ENCODE measurements at places on chromosomes 12 and 14.

DNA sequence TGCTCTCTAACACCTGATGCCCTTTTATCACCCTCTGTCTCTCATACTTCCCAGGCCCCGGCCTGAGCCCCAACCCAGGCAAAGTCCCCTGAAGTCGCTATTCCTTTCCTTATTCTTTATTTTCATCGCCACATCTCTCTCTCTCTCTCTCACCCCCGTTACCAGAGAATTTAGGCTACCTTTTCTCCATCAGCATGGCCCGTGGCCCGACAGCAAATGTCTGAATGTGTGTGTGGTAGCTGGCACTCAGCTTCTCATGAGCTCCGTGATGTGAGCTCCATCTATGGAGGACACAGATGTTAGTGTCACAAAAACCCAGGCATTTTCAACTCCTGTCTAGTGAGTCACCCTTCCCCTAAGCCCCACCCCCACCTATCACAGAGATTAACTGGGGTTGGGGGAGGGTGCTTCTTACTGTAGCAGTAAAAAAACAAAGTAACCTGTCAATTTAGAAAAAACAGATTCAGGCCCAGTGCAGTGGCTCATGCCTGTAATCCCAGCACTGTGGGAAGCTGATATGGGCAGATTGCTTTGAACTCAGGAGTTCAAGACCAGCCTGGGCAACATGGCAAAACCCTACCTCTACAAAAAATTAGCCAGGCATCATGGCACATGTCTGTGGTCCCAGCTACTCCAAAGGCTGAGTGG, 53.8 kb downstream of the VCPKMT start:
- peak; percentile 85 for DNase-seq

- no peak for DNase-seq
Observed at GRCh38 chr14:58607131-58607951, 30.4 kb upstream of the DACT1 start.

DNA sequence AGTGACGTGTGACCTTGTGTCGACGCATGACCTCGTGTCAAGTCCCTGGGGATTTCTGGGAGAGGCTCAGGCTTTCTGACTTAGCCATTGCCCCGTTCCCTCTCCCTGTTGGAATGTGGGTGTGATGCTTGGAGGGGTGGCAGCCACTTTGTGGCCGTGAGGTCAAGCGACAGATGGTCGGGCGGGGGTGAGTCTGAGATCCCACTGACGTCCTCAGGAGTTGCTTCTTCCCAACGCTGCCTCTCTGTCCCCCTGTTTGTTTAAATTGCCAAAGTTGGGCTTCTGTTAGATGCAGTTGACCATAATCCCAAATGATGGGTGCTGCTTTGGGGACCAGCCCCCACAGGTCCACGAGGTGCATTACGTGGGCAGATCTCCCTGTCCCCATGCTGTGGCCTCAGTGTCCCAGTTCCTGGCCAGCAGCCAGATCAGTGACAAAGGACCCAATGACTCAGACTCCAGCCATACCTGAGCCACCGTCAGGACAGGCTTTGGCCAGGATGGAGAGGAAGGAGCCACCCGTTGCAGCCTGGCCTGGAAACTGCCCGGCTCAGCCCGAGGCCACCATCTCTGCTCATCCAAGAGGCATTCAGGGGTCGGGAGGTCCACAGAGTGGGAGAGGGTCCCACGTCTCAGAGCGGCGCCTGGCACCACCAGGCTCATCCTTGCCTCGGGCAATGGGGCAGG, 34.4 kb upstream of the GALNT9 start:
- DNase-seq = no peak

- no peak for DNase-seq
Observed at GRCh38 chr12:42267413-42268190, 29.6 kb upstream of the YAF2 start.

GRCh38 chr14:36212577-36212976, 36.1 kb upstream of the PTCSC3 start:
- no peak for DNase-seq

GRCh38 chr12:12399776-12400305, 43.0 kb downstream of the BORCS5 start:
- peak; percentile 43 for DNase-seq

DNA sequence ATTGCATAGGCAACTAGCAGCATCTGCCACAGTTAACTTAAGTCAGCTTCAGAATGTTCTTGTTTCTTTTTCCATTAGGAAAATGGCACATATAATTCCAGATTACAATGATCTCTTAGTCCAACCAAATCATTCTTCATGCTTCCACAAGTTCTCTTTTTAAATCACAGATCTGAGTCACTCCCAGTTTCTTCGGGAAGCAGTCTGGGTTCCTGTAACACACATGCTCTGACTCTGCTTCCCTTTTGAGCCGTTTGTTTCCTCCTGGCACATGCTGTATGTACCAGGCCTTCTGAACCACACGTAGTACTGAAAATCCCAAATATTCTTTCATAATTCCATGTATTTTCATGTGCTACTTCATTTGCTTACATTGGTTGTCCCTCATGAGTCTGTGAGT, 388.8 kb upstream of the PDE3A start:
- DNase-seq = no peak

- DNase-seq = no peak
Observed at GRCh38 chr14:51382506-51382905, 142.5 kb downstream of the TMX1 start.

- DNase-seq = no peak
Observed at GRCh38 chr12:113844495-113845210, 121.5 kb downstream of the RBM19 start.

DNA sequence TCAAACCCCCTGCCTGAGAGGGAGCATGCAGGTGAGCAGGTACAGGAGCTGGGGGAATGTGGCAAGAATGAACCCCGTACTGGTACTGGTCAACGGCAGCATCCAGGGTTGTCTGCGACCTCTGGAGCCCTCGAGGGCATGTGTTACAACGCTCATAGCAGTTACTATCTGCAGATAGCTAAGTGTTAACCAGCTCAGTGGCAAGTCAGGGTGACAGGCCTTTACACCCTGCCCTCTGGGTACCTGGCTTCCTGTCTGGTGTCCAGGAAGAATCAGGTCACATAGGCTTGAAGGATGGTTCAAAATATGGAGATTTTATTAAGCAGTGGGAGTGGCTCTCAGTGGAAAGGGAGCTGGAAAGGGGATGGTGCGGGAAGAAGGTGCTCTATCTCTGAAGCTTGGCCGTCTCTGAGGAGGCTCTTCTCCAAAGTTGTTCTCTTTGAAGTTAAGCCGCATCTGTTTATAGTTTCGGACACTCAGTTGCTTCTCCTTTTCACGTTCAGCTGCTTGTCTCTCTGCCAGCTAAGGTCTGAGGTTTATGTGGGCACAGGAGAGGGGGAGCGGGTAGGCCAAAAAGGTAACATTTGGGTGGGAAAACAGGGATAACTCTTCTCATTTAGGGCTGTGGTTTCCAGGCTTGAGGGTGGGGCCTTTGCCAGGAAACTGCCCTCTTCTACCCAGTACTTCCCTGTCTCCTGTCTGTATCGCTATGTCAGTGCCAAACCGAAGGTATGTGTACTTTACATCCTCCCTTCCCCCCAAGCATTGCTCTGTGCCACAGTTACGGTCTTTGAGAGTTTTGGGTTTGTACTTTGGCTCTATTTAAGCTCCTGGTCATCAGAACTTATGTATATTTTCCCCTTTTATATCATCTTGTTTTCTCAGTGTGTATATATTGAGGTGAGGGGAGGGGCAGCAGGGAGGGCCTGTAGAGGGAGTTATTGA, 305.8 kb downstream of the RGS6 start:
- DNase-seq = no peak

DNA sequence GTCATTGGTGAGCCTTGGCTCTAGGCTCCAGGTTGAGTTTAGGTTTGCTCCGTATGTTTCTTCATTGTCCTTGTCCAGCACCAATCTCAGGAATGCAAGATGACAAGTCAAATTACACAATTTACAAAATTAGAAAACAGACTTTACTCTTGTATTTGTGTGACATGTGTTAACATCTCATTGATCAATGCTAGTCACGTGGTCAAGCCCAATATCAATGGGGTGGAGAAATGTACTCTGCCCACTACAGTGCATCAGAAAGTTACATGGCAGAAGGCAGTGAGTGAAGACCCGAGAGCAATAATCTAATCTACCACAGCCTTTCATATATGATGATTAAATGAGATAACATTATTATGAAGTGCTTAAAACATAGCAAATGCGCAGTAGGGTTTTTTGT, 94.8 kb downstream of the ETNK1 start:
- no peak for DNase-seq

GRCh38 chr14:75252254-75252837, 26.3 kb upstream of the FOS start:
- DNase-seq = no peak

Measured in amniotic epithelial cell (primary cell).